ENCODE measurements at places on chromosomes 2 and 18. TPM values are rescaled to one million over a fixed set of nuclear protein-coding genes. Genes with fewer than 3 reads are reported as not detected.

The ANKRD36 gene
- 3.0 TPM for total RNA-seq

DNA sequence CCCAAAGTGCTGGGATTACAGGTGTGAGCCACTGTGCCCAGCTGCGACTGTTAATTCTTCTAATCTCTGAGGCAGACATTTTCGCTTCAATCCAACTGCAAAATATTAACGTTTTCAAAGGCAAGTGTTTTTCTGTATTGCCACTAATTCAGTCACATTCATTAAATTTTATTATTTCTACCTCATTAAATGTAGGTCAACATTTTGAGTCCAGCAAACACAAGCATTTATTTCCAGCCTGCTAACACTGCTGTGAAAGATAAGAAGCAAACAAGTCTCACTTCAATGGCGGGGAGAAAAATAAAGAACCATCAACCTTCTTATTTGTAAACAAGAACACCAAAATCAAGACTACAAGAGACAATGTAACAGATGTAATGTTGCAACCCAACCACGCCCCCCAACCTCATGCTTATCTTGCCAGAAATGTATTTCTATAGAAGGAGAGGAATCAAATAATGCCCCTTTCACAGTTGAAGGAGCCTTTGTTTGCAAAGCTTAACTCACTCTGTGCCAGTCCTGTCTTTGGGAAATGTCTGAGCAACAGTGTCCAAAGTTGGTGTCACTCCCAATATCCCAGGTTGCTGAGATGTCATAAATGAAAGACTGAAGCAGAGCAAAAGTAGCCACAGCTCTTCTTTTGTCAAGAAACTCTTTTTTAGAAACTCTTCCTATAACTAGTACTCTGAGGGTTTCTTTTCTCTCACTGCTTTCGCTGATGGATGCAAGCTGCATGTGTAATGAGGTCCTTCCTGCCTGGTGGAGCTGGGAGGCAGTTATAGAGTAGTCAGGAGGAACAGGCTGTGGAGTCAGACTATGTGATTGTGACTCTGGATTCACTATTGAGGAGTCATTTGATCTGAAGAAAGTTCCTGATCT lies 8.6 kb downstream of the DOCK10 start:
- DNase-seq = no peak

GRCh38 chr2:63440612-63441011 lies 147.7 kb downstream of the WDPCP start:
- DNase-seq = no peak

The POU3F3 gene
- total RNA-seq = 1.0 TPM

GRCh38 chr2:181306785-181307184 lies 150.4 kb upstream of the ITGA4 start:
- DNase-seq = no peak

DNA sequence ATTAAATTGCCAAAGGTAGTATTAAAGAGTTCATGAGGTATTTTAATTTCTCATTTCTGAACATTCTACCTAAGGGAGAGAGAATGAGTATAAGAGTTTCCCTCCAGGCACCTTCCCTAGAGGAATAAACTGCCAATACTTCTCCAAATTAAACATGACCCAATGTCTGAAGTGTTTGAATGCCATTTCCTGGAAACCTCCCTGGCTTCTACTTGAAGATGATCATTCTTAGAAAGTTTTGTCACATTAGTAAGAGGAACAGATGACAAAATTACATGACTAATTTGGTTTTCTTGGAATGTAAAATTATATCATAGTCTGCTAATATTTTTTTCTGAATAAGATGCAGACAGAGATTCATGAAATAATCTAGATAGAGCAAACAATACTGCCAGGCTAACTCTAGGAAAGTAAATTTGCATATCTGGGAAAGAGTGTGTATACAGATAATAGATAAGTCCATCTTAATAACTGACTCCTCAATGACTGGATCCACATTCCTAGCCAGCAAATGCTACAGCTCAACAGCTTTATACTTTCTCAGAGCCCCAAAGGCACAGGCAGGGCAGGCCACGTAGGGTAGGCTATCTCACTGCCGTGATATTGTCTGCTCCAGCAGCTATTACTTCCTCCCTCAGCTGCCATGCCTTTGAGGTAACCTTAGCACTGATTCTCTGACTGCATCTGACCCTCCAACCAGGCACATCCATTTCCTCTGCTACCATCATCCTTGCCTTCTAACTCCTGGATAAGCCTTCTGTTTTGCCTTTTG lies 630.8 kb upstream of the PIK3C3 start:
- peak; percentile 65 for DNase-seq

The CNDP1 gene
- total RNA-seq = not detected

GRCh38 chr2:201996679-201997314 lies 36.9 kb upstream of the FZD7 start:
- no peak for DNase-seq

Measured in M059J (cell line).